ENCODE measurements at places on chromosomes 6 and 20.
A peak's percentile ranks its signal among the peaks of the same experiment; 100 is the strongest.

DNA sequence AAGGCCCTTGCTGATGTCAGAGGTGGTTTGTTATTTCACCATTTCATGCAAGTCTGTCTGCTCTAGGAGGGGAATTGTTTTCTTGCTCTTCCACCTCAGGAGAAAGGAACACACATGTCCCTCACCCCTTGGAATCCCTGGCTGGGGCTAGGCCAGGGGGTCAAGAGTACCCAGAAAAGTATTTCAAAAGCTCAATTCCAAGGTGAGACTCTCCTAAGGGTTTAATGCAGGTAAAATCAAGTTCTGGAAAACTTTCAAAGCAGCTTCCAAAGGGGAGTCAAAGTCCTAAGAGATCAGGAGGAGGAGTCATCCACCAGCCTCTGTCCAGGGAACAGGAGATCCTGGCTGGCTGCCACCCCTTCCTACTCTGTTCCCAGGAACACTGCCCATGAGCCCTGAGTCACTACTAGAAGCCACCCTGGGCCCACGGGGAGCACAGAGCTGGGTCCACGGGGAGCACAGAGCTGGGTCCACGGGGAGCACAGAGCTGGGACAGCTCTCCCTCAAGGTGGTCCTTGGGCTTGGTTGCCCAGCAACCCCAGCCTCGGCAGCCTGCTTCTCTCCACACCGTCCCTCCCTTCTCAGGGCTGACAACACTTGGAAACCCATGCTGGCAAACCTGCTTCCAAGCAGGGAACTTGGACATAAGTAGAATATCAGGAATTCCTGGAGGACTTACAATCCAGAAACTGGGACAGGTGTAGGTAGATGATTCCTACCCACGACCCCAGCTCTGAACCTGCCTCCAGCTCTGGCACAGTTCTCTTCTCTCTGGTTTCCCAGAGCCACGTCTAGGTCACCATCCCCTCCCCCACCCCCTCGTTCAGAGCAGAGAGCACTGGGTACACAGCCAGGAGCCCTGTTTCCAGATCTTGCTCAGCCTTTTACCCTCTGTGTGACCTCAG lies 35.3 kb upstream of the CDKN1A start:
- DNase-seq = no peak

DNA sequence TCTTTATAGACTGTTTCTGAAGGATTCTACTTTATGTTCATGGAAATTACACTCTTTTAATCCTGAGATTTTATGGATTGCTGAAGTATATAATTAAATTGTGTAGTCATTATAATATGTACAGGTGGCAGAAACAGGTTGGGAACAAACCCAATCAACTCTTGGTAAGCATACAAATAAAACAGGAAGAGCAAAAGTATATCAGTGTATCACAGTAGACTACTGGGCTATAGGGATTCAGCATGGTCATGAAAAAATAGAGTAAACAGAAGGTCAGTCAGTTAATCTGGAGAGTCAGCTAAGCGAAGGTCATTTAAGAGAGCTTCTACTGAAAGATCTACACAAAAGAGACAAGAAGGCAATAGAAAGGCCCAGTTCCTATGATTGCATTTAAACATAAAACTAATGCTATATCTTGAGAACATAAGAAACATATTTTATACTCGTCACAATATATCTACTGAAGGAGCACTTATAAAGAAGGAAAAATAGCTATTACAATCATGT lies 178.9 kb upstream of the ECI2 start:
- DNase-seq = no peak

DNA sequence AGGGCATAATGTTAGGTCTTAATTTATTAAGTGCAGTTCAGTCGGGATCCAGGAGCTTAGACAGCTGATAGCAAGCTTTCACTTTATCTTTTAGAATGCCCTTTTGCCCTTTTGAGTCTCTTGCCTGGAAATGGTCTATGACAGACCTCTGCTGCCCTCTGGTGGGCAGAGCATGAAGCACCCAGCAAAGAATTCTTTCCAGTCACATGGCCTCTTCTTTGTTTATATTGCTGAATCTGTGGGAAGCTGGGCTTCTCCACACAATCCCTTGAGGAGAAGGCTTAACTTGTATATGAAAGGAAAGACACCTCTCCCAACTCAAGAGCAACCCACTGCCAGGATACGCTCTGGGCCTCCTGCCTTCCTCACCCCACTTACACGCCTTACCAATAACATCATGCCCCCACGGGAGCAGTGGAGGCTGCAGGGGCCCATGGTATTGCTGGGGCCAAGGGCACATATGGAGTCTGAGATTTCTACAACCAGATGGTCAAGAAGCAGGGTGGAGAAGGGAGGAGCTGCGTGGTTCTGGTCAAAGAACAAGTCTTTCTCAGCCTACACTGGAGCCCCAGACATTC lies 20.4 kb downstream of the WFDC3 start:
- DNase-seq = peak; percentile 63

- no peak for DNase-seq
These were observed 203.1 kb downstream of the UBE3D start for GRCh38 chr6:82862543-82862942.

DNA sequence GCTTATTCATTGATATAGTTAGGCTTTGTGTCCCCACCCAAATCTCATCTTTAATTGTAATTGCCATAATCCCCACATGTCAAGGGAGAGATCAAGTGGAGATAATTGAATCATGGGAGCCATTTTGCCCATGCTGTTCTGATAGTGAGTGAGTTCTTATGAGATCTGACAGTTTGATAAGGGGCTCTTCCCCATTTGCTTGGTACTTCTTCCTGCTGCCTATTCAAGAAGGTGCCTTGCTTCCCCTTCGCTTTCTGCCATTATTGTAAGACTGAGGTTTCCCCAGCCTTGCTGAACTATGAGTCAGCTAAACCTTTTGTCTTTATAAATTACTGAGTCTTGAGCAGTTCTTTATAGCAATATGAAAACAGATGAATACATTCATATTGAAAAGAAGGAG lies 45.6 kb downstream of the CENPW start:
- DNase-seq = no peak

DNA sequence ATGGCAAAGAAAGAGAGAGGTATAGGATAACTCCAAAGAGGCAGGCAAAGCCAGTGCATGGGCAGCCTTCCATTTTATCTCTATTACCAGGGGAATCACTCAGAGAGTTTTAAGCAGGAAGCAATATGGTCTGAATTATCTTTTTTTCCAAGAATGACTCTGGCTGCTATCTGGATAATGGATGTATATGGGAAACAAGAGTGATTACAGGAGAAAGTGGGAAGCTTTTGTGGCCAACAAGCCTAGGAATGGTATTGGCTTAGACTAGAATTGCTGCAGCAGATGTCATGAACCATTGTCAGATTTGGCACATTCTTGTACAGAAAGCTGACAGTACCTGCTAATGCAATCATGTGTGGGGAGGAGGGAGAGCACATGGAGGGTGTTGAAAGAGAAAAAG lies 73.0 kb upstream of the BTBD3 start:
- no peak for DNase-seq

Data from stimulated activated naive CD4-positive, alpha-beta T cell (primary cell).